EL (cell line): ENCODE measurements at places on chromosomes 6 and 20.

DNA sequence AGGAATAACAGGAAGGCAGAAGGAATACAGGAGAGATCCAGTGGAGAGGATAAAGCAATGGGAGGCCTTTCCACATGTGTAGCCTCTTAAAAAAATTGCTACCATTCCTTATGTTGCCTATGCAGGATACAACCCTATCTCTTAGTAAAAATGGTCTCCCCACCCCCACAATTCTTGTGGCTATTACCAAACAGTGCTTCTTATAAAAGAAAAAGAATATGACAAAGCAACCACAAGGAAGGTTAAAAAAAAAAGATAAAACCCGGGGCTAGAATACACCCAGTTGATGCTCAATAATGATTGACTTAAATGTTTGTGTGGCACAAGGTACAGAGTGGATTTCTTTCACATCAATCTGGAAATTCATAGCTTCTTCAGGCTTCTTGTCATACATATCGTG is 250.9 kb downstream of the HIVEP2 start:
- peak; percentile 60 for DNase-seq

DNA sequence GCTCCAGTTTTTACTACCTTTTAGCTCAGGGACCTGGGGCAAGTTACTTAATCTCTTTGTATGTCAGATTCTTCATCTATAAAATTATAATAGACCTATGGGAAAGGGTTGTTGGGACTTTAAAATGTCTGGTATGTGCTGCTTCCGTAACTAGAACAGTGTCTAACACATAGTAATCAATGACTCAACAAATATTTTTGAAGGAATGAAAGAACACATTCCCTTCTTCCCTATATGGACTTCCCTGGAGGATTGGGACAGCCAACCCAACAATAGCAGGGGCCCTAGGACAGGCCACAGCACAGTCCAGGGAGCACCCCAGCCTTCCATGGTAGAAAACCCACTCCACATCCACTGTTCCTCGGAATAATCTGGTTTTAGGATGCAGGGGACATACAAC is 50.7 kb upstream of the TPD52L1 start:
- DNase-seq, result peak; percentile 95

DNA sequence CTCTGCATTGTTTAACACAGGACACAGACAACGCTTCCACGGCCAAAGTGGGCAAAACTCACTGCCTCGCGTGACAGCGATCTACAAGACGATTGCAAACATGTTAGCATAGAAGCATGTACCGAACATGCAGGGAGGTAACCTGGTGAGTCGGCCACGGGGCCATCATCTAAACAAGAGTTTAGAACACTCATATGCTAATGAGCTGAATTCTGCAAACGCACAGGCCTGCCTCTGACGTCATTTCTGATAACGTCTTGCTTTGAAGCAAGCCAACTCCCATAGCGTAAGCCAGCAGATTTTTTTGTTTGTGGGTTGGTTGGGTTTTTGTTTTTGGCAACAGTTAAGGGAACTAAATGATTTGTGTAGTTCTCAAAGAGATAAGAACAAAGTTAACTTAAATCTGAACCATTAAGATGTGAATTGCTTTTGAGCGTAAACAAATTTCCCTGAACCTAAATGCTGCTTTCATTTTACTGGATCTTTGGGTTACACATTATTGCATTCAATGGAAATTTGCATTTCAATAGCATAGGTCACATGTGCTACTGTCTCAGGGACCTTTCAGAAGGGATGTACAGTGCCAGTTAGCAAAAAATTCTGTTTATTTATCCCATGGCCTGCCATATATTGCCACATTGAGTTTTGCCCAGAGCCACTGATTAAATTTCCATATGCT is 184.5 kb upstream of the PDE10A start:
- DNase-seq, result no peak

DNA sequence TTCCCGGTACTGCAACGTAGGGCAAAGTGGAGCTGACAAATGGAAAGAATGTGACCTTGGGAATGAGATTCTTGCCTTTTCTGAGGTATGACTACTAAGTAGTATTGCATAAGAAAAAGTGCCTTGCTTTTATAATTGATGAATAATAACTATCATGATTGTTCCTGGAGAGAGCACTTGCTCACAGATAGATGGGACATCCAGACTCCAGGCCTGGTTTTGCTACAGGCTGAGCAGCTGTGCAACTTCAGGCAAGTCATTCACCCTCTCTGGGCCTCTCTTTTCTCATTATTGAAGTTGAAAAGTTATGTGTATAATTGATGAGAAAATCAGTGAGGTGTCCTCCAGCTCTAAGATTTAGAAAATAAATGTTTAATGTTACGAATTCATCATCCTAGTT is 53.6 kb upstream of the MBOAT1 start:
- DNase-seq, result no peak

DNA sequence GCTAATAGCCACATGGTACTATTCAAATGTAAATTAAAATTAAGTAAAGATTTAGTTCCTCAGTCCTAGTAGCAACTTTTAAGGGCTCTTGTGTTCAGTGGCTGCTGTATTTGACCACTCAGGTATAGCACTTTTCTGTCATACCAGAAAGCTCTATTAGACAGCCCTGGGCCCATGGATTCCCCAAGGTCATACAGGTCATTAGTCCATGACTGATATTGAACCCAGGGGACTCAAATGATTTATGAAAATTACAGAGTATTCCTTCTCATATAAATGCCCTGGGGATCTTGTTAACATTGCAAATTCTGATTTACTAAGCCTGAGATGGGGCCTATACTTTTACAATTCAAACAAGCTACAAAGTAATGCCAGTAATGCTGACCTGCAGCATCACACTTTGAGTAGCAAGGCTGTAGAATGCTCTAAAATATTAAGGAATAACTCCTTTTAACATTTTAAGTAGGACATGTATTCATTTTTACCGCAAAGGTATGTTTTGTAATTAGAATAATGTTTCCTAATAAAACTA is 29.6 kb downstream of the RNF217 start:
- DNase-seq, result no peak

DNA sequence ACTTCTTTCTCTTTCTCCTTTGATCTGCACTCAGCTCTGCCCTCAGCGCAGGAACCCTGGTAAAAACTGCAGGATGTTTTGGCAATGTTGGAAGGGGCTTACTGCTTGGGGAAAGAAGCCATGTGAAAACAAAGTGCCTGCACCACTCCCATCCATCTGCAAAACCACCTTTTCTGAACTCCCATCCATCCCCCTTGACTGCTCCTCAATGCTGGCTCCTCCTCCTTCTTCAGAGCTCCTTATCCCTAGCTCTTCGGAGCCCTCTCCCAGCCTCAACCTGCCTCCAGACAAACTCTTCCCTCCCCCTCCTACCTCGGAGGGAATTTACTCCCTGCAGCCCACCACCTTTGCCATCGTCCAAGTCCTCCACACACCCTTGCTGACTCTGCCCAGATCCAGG is 4.2 kb upstream of the ZBTB12 start:
- no peak for DNase-seq

DNA sequence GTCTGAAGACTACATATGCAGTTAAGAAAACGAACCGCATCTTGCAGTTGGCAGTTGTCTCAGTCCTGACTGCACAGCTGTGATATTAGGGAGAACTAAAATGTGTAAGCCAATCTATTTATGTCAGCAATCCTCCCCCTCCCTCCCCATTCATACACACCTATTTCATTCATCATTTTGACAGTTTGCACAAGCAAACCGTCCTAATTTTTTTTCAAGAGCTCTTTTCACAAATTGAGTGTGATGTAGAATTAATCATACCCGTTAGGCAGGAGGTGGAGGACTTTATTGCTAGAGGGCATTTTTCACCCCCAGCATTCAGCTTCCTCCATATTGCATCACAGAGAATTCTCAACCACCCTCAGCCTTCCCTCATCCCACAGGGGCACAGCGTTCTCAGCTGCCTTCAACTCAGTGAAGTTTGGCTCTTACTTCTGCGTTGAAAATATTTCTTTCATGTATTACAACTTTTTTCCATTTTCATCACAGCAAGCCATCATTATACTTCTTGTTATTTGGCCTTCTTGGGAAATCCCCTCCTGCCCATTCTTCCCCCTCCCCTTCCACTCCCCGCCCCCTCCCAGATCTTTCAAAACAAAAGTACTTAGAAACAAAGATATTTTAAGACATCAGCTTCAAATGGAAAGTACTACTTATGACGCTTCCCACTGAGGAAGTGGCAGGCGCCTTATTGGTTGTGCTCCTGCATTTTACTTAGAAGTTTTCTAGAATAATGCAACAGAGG is 37.5 kb downstream of the NOX3 start:
- peak; percentile 80 for DNase-seq

DNA sequence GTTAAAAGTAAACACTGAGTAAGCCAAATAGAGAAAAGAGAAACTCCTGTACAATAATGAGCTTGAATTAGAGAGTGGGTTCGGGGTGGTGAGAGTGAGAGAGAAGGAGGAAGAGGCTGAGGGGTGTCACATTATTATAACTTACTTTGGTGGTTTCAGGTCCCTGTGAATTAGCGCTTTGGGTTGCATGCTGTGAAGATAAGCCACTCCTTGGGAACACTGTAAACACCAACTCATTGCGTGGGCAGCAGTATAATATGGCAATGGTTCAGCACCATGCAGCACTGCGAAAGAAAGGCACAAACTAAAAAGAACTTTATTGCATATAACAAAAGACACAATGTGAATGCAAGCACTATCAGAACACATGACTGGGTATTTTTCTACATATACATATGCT is 26.9 kb downstream of the MAP3K7 start:
- no peak for DNase-seq

DNA sequence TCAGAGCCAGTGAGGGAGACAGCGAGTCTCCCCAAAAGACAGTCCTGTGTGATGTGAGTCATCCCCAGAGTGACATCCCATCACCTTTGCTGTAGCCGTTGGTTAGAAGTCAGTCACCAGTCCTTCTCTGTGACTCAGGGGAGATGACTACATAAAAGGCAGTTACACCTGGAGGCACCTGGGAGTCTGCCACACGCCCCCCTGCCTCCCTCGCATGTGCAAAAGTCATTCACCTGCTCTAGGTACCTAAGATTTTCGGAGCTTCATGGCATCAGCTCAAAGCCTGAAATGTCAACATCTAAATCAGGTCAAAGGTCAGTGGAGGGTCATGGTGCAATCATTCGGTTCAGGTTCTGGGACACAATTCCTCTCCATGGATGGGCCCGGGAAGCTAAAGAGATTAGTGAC is 50.3 kb downstream of the PRR18 start:
- no peak for DNase-seq

DNA sequence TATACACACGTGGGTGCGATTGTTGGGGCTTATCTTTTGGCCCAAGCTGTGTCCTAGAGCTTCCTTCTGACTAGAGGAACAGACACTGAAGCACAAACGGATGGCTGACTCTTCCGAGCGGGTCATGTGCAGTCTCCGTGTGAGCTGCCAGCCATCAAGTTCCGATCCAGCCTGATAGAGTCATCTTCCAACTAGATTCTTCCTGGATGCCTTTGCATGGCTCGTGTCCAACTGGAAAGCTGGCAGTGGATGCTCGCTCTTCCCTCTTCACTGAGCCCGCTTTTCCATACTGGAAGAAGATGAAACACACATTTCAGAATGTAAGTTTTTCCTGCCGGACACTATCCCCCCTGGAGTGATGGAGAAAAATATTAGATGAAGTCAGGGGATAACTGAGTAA is 148.1 kb downstream of the SCML4 start:
- DNase-seq, result no peak

GRCh38 chr20:34579191-34579978 is 20.9 kb downstream of the MAP1LC3A start:
- peak; percentile 80 for DNase-seq

DNA sequence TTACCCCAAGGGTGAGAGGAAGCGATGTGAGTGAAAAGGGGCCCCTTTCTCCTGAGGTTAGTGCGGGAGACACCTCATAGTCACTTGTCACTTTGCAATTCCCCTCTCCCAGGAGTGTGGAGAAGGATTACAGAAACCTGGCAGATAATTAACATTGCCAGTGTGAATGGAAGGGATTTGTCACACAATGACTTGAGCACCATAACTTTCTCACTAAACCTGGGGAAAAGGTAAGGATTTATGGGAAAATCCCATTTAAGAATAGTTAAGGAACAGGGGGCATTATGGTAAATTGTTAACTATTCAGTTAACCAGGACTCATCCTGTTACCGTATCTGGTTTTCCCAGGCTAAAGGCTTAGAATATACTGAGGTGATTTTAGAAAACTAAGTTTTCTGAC is 219.5 kb upstream of the JAG1 start:
- no peak for DNase-seq

DNA sequence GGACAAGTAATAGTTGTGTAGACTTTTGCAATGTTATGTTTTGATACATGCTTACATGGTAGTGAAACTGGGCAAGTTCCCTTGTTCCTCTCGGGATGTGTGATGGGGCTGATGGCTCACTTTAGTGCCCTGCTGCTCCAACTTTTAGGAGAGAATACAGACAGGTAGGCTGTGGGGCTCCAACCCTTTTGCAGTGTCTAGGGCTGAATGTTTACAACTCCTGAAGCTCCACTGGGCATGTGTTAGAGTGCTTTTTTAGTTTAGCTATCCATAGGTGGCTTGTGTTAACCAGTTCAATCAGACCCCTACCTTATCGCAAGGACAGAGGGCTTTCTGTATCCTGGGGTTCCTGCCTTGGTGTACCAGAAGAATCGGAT is 33.8 kb downstream of the SERPINB6 start:
- no peak for DNase-seq

GRCh38 chr6:63635215-63635587 is 401 bp upstream of the PHF3 start:
- no peak for DNase-seq

GRCh38 chr6:31070711-31071197 is 41.6 kb downstream of the C6orf15 start:
- DNase-seq, result peak; percentile 72
